Fibroblast of skin of right biceps (primary cell): ENCODE measurements at places on chromosomes 12 and 14.

DNA sequence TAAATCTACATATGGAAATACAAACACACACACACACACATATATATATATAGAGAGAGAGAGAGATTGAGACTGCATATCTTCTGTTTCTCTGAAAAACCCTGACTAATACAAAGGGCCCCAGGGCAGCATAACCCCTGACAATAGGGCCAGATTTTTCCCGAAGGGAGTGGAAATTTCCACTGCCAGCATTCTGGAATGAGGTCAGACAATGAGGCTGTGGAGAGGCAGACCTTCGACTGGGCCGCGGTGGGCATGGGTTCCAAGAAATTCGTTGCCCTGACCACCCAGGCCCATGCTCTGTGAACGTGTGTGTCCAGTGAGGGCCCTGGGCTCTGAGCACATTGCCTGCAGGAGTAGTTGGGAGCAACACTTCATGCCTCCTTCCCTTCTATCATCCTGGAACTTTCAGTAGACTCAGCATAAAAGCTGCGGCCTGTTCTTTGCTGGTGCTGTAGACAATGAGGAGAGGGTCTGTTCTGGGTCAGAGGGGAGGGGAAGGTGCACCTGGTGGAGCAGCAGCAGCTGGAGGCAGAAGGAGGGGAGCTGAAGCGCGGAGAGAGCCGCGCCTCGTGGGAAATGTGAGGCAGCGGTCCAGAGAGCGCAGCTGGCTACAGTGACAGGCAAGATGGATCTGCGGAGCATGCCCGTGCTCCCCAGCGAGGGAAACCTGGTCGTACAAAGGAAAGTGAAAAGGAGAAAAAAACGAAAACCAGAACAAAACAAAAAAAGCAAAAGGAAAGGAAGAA, 25.6 kb upstream of the CCDC60 start:
- no peak for DNase-seq

GRCh38 chr14:63692310-63693020, 35.4 kb downstream of the SGPP1 start:
- DNase-seq = peak; percentile 33

DNA sequence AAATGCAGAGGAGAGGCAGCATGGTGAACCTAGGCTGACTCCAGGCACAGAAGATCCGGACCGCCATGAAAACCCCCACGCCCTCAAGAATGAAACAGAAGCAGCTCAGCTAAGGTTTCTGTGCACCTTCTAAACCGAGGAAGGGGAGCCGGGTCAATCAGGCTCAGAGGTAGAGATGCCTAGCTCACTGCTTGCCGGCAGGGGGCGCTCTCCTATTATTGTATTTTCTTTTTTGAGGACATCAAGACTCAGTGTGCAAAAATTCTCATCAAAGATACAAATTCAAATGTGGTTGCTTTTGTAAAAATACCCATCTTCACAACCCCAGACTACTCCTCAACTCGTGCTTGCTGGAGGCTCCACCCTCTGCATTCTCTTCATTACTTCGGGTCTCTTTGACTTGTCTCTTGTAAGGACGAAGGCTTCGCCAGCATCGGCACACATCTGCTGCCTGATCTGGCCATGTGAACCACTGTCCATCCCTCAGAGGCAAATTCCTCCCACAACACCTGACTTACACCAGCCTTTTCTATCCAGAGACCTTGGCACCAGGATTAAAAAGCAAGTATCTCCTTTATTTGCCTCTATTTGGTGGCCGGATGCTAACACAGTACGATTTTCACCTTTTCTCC, 33.4 kb upstream of the RNASE3 start:
- peak; percentile 47 for DNase-seq

DNA sequence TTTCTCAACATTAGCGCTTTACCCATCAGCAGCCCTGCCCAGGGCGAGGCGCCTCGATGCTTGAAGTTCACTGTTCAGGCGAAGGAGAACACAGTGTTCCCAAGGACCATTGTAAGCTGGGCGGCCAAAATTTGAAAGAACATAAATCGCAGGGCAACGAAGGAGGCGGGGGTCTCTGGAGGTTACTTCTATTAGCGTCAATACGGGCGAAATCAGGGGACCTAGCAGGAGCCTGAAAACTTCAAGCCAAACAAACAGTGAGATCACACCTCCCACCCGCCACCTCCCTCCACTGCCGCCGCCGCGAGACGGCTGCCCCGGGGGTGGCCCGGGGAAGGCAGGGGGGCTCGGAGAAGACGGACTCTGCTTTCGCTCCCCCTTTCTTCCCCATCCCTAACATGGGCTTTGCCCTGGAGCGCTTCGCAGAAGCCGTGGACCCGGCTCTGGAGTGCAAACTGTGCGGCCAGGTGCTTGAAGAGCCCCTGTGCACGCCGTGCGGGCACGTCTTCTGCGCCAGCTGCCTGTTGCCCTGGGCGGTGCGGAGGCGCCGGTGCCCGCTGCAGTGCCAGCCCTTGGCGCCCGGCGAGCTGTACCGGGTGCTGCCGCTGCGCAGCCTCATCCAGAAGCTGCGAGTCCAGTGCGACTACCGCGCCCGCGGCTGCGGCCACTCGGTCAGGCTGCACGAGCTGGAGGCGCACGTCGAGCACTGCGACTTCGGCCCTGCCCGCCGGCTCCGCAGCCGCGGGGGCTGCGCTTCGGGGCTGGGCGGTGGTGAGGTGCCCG, at the start of gene PDZRN4:
TSS of gene PDZRN4 (plus strand) at position 263 of the 783 bp plus-strand sequence.
- DNase-seq = no peak

DNA sequence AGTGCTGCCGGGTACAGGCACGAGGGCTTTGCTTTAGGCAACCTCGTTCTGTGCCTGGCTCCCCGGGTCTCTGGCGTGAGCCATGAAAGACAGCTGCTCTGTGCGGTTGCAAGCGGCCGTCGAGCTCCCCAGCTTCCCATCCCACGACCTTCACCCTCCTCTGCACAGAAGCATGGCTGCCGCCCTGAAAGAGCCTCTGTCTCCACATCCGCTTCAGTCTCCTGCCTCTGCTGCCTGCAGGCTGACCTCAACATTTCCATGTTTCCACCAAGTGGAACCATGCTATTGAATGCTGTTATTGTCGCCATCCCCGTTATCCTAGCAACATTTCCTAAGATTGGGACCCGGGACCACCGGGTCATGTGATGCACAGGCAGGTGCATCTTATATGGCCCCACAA, 57.1 kb downstream of the KDM2B start:
- no peak for DNase-seq

GRCh38 chr12:105030820-105031807, 45.0 kb downstream of the NOPCHAP1 start:
- no peak for DNase-seq

DNA sequence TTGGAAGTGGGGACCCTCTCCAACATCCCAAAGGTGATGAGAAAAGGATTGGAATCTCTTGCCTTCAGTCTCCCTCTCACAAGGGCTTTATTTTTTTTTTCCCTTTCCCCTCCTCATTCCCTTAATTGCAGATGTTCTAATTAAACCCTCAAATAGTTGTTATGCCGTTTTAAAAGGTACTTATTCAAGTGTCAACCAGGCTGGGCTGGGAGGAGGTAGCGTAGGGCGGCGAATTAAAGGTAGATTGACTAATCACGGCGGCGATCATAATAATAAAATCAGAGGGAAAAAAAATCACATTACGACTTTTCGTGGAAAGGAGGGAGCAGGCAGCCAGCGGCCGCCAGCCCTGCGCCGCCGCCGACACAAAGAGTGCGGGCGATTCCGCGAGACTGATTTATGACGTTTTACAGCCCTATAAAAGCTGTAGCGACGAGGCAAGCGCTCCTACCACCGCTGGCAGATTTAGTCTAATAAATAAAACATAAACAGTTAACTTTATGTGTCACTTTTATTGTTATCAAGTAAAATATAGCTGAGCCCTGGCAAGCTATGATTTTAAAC, 1.7 kb upstream of the HOXC4 start:
- peak; percentile 77 for DNase-seq

DNA sequence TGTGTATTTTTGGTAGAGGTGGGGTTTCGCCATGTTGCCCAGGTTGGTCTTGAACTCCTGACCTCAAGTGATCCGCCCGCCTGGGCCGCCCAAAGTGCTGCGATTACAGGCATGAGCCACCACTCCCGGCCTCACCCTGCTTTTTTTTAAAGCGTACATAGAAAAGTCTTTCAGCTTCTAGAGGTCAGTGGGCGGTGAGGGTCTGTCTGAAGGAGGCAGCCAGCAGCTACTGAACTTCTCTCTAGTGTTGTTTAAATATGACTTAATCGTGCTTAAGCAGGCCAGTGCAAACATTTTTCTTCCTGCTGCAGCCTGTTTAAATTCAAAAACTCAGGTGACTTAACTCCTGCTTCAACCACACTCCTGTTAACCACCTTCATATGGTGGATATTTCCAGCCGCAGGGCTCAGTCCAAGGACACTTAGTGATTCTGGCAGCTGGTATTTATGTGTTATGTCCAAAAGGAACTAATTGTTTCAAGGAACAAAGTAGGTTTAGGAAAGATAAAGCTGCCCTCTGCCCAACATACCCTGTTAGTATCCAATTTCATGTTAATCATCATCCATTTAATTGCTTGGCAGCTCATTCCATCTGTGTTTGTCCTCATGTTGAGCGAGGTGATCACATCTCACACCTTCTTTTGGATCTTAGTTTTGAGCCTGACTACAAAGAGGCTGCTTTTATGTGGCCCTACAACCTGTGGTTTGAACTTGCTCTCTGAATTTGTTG, 2.0 kb downstream of the PRKAB1 start:
- no peak for DNase-seq

- DNase-seq = no peak
These were observed 431.3 kb downstream of the NPAS3 start for GRCh38 chr14:33369972-33370371.

GRCh38 chr12:111451232-111451631, 45.5 kb downstream of the SH2B3 start:
- no peak for DNase-seq

DNA sequence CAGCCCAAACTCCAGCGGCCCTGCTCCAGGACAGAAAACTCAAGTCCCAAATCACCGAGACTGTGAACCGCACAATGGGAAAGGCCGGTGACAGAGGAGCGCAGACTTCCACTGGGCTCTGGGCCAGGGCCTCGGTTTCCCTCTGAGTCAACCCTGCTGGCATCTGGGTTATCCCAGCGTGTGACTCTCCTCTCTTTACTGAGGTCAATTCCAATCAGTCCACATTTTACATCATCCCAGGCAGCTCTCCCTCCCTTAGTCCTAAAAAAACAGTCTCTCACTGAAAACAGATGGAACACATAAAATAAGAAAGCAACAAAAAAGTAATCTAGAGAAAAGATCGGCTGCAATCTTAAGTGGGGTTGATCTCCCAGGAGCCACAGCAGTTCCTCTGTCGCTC, 36.9 kb downstream of the ITPK1 start:
- peak; percentile 71 for DNase-seq

DNA sequence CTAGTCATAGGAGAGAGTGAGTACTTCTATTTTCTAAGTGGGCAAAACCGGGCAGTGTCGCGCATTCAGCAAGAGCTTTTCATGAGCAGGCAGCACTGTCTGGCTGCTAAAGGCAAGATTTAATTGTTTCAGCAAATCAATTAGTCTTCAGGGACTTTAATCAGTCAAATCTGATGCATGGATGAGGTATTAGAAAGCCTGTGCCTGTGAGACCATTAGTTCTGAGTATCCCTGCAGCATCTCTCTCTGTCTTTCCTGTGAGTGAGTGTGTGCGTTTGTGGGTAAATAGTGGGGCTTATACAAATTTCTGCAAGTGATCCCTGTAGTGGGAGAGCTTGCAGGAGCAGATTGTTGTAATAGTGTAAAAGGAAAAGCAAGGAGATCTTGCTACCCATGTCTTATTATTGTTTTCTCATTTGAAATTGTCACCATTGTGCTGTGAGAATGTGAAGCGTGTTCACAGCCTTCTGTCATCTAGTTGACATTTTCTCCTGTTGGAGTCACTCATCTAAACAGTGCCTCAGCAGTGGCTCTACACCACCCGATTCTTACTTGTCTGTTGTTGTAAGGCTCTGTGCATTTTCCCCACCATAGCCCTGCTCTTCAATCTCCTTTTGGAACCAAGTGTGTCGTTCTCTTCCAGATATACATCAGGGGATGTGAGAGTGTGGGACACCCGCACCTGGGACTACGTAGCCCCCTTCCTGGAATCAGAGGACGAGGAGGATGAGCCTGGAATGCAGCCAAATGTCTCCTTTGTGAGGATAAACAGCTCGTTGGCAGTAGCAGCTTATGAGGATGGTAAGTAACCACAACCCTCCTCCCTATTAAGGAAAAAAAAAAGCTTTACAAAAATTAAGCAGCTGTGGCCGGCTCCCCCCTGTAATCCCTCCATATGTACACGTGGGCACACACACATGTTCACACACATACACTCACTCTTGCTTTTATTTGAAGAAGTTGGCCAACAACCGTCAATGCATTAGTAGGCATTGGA, 53.6 kb downstream of the FBXW8 start:
- no peak for DNase-seq

- DNase-seq = no peak
These were observed 735 bp upstream of the VASH1 start for GRCh38 chr14:76760331-76761135.

DNA sequence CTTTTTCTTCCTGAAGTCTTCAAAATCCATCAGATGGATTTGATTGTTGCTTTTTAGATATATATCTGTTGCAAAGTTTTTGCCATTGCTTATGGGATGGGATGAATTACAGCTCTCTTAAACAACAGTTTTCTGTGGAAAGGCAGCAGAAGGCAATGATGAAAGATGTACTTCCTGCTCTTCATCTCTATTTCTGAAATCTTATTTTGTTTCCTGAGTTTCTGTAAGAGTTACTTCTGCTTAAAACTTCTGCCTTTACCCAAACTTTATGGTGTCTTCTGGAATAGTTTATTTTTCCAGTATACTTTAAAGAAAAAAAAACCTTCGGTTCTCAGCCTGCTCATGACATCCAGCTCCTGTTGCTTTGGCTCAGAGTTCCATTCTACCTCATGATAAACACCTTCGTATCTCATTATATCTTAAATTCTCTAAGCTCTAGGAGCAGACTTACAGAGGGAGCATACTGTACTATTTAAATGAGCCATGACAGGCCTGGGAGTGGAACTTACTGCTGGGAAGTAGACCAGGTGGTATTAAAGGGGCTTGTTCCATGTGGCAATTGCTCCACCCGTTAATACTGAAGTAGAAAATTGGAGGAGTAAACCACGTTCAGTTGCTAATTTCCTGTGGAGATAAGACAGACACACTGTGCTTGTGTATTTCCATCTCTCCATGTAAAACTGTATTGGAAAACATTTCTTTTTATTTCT, 288.4 kb downstream of the FBXL14 start:
- no peak for DNase-seq

DNA sequence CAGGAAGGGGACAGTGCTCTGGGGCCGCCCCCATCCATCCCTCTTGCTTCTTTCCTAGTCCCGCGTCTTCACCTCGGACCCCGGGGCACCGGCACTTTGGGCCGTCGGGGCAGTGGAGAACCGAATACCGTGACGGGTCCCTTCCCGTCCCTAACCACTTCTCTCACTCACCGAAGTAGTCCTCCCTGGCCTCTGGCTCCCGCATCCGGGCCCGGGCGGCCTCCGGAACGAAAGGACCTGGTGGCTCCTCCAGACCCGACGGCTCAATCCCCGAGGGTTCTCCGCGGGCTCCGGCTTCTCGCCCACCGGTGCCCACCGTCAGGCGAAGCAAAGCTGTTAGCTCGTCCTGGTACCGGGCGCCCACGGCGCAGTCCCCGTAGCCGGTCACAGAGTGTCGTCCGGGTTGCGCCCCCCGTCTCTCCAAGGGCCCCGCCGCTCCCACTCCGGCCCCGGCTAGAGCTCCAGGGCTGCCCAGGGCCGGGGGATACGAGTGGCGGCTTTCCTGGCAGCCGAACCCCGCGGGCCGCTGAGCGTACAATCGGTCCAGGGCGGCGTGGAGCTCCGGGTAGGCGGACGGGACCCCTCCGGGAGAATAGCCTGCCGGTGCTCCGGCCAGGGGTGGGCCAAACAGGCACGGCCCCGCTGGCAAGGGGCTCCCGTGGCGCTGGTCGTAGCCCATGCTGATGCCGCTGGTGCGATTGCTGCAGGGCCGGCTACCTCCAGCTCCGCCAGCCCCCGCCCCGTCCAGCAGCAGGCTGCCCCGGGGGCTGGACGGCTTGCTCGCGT, 1.1 kb downstream of the AJUBA start:
- DNase-seq = no peak
